NCI-H82 (cell line): ENCODE measurements at places on chromosomes 6 and 20.

GRCh38 chr6:20700375-20700774, 166.1 kb downstream of the CDKAL1 start:
- DNase-seq = peak; percentile 74

GRCh38 chr6:148021699-148022098, 320.9 kb upstream of the SASH1 start:
- DNase-seq = no peak

DNA sequence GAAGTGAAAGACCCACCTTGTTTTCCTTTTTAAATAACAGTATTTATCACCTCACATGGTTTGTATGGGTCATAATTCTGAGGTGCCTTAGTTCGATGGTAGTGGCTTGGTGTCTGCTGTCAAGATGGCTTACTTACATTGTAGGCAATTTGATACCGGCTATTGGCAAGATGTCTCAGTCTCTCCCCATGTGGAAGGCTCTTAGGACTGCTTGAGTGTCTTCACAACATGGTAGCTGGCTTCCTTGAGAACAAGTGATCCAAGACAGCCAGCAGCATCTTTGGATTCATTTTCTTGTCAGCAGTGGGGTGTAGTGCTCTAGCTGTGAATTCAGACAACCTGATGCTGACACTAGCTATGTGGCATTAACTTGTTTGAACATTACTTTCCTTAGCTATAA, 70.1 kb downstream of the CBFA2T2 start:
- peak; percentile 18 for DNase-seq

DNA sequence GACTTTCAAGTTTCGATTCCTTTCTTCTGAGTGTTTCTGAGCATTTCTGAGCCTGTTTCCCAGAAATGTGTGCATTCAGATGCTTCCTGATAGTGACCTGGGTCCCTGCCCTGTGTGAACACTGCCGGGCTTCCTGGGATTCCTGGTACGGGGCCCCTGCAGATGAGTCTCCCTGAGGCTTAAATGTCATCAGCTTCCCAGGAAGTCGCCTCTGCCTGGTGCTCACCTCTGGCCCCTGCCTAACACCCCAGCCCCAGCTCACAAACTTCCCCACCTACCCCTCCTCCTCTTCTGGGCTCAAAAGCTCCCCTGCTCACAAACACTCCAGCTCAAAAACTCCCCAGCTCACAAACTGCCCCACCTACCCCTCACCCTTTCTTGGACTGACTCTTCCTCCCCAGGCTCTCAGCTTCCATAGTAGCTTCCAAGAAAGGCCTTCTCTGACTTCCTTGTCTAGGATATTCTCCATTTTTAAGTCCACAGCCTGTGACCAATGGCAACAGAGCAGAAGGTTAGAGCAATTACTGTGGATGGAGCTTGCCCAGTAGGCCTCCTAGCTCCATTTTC, 42.0 kb downstream of the TGM2 start:
- no peak for DNase-seq

DNA sequence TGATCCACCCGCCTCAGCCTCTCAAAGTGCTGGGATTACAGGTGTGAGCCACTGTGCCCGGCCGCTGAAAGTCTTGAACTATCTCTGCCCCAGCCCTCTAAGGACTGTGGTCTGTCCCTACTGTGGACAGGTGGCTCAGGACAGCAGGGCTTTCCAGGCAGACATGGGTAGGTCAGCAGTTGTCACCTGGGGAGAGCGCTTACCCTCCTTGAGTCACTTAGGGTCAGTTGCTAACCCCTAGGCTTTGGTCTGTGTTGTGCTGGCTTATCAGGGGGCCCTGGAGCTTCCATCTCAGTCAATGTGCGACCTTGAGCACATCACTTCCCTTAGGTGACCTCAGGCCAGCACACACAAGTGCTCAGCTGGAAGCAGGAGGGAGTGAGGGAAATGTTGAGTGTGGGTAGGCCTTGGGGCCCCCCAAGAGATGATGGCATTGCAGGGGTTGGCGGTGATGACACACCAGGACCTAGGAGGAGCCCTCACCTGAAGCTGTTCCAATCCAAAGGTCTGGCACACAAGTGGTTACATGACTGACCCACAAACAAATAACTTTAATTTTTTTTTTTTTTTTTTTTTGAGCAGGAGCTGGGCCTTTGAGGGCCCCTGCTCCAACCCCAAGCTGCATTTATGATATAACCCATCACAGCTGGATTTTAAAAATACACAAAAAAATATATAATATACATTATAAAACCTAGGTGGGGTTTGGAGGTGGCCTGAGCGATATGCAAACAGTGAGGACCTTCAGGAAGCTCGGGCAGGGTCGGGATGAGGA, 5.1 kb downstream of the RPL10A start:
- DNase-seq = peak; percentile 52

DNA sequence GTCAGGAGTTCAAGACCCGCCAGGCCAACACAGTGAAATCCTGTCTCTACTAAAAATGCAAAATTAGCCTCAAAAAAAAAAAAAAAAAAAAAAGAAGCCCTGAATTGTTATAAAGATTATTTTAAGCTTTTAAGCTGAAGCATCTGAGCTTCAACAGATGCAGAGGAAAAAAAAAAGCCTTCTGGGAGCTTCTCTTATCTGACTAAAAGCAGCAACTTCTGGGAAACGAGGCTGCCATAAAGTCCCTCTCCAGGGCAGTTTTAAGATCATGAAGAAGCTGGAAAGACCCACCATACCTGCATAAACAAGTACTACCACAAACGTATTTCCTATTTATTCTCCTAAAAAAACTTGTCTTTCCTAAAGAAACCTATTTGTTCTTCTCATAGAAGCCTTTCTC, 3.6 kb downstream of the SERINC3 start:
- no peak for DNase-seq

DNA sequence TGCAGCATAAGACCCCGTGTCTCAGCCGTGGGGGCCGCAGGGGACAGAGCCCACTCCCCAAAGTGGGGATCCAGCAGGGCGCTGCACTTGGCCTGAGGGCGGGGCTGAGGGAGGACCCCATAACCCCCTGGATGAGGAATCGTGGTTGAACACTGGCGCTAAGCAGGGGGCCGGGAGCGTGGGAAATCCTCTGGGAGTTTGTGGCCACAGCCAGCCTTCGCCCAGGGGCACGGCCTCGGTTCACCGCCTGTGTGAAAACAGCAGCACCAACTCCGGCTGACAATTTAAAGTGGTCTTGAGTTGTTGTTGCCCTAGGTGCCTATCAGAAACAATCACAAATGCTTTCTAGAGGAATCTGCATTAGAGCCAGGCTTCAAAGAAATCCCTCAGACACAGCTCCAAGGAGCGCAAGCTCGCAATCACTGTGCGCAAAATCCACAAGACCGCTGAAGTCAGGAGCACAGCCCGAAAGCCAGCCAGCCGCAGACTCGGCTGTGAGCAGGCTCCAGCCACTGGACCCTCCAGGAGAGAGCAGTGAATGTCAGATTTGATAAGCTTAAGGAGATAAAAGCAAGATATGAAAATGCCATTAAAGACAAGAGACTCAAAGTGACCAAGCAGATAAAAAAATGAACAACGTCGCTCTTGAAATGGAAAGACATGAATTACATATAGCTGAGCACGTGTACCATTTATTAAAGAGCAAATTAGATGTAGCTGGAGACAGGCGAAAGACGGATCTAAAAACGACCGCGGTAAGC, 10.9 kb upstream of the RPS6KA2 start:
- DNase-seq = no peak

DNA sequence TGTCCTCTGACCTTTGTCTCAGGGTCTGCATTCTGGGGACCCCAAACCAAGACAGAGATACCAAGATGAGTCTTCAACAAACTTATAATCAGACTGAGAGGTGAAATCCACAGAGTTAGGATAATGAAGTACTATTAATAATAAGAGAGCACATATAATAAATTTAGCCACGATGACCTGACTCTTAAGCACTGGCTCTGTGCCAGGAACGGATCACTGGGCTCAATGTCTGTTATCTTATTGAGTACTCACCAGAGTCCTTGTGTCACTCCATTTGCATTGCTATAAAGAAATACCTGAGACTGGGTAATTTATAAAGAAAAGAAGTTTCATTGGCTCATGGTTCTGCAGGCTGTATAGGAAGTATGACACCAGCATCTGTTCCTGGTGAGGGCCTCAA, 18.9 kb upstream of the ITPR3 start:
- DNase-seq = peak; percentile 68

GRCh38 chr20:15071085-15071808, 733.8 kb upstream of the FLRT3 start:
- DNase-seq = no peak

DNA sequence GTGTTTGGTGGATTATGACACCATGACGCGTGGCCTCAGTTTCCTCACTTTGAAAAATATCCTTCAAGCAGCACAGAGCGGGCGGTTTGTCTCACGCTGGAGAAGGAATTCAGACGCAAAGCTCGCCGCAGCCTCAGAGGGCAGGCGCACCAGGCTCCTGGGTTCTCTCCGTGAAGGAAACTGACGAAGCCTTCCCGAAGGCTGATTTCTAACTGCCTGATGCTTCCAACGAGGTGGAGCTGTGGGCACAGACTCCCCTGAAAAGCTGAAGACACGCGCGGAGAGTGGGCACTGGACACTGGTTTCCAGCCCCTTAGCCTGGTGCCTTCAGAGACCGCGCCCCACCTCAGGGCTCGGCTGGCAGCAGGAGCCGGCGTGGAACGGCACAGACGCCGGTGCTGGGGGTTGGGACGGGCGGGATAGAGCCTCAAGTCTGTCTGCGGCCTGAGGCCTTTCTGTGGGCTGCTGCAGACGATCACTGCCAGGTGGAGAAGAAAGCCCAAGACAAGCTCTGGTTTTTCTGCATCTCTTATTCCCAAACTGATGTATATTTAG, 56.1 kb downstream of the DACT2 start:
- DNase-seq = no peak

DNA sequence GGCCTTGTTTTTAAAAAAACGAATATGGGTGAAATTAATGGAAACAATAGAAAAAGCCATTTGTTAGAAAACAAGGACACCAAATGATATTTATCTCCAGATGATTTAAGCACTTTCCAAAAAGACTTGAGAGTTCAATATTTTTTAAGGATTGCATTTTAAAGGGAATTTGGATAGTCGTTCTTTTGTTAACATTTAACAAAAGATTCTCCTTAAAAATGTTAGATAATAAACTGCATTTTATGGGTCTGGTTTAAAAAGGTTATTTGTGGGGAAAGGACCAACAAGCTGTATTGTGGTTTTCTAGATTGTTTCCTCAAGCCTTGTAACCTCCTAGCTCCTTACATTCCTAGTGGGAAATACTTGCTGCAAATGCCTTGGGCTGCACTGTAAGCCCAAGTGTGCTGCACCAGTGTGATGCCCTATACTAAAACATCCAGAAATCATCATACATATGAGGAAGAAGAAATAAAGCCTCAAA, 1.5 kb upstream of the PHIP start:
- DNase-seq = peak; percentile 44

DNA sequence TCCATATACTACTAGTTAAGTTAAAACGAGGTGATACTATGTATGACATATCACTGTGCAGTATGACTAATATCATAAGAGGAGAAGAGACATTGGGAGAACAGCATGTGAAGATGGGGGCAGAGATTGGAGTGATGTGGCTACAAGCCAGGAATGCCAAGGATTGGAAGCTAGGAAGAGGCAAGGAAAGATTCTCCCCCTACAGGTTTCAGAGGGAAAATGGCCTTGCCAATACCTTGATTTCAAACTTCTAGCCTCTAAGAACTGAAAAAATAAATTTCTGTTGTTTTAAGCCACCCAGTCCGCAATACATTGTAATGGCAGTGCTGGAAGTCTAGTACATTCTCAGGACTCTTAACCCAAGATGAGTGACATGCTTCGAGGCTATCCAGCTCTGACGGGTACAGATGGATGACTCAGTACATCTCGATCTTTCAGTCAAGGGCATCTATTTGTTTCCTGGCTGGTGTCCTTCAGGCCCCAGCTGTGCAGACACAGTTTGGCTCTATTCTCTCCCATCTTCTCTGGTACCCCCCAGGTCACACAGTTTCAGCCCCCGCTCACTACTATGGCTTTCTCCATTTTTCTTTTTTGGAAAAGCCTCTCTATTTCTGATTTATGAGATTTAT, 55.5 kb upstream of the THEMIS start:
- DNase-seq = peak; percentile 19

- no peak for DNase-seq
Measured at GRCh38 chr6:53916804-53917463, 122.1 kb downstream of the LRRC1 start.

GRCh38 chr20:9809271-9809670, 29.6 kb downstream of the PAK5 start:
- no peak for DNase-seq

- no peak for DNase-seq
Measured at GRCh38 chr6:121160276-121160675, 174.0 kb downstream of the TBC1D32 start.

GRCh38 chr6:149941583-149942460, at the start of gene ULBP2:
Gene ULBP2, plus strand, starts transcription at chr6:149942014. Its CDS starts 59 bp downstream, at chr6:149942073.
- DNase-seq = peak; percentile 79

- no peak for DNase-seq
Measured at GRCh38 chr20:9454791-9455190, 59.6 kb upstream of the LAMP5 start.

DNA sequence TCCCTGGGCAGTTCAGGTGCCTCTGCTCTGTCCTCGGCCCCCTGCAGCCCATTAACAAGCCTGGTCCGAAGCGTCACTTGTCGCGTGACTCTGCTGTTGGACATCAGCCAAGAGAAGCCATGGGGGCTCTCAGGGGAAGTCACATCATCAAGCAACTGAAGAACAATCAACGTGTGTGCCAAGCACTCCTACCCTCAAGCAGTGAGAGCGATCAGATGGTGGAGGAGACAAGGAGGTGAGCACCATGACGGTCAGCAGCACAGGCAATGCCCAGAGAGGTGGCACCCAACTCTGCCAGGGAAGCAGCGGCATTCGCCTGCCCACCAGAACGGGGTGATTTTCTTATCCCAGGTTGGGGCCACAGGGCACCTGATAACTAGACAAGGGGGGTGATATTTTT, 132.7 kb downstream of the AGPAT4 start:
- no peak for DNase-seq

DNA sequence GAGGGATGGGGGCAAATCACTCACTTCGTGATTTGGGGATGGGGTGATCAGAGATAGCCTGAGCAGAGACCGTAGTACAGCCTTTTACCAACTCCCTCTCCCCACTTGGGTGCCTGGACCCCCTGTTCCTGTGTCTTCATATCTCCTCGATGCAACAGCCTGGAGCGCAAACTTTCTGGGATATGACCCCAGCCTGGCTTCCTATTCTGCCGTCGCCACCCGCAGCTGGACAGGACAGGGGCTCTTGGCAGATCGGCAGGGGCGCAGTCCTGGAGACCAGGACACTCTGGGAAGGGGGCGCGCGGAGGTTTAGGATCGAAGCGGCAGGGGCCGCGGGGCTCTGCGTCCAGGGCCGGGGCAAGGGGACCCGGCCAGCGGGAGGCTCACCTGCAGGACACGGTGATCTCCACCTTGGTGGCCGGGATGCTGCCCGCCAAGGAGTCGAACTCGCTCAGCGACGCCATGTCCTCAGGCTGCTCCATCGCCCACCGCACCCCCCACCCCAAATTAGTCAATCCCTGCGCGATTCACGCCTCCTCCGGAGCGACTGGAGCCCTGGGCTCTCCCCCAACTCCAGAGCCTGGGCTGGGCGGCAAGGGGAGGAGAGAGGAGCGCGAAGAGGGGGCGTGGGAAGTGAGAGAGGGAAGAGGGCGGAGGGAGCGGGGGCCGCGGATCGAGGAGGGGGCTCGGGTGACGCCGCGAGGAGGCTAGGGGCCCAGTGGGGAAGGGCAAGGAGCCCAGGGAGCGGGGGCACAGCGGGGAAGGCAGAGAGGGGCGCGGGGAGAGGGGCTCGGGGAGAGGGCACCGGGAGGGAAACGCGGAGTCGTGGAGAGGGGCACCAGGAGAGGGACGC, at the start of gene CPNE5:
Gene CPNE5, minus strand, starts transcription at position 549 of the 853 bp plus-strand sequence. Its CDS starts 67 bp downstream, at position 482.
- peak; percentile 66 for DNase-seq
